ENCODE measurements at places on chromosomes 4 and X. TPM values are rescaled to one million over a fixed set of nuclear protein-coding genes. Genes with fewer than 3 reads are reported as not detected.
A peak's percentile ranks its signal among the peaks of the same experiment; 100 is the strongest.

Gene MSX1
- 7.5 TPM for total RNA-seq

DNA sequence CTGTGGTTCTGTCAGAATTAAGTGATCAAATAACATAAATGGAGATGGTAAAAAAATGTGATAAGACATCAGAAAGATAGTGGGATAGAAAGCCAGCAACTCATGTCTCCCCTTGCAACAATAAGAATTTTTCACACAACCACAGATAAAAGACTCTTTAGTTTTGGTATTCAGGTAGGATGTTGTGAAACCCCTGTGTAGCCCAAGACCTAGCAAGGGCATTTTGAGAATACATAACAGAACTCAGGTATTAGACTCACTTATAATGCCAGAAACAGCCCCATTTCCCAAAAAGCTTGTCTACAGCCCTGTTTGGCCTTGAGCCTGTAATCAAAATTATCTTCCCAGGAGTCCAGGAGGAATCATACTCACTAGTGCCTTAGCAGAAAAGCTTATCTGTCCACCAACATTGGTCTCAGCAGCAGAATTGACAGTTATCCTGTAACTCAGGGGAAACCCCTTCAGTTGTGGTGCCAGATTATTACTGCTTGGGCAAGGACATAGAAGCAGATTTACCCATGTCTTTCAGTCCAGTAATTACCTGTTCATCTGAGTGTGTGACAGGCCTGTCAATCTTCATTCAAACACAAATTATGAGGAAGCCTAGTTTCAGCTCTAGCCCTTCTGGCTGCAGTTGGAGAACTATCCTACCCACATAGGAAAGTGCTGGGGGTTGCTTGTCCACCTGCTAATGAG is 41.0 kb upstream of the UGT2B17 start:
- no peak overlapping the region for H3K4me3 ChIP-seq
- no peaks in the 10 kb centered on the region for H3K4me1 ChIP-seq

DNA sequence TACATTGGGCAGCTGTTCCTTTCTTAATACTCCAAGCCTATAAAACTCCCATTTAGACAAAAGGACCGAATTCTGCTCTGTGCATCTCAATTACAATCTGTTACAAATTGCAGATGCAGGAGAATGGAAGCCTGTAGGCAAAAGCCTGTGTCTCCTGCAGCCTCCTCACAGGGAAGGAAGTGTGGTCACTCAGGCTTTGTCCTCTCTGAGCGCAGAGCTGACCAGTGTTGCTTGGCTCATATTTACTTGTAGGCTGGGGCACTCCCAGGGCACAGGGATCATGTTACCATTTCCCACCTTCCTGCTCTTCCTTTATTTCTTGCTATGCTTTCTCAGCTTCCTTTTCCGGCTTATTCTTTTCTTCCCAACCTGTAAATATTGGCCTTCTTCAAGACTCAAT is 15.7 kb downstream of the SUPT20HL2 start:
- no peaks in the 10 kb centered on the region for H3K27me3 ChIP-seq
- H3K36me3 ChIP-seq = no peaks in the 10 kb centered on the region
- H3K4me1 ChIP-seq = peaks cover 4% of the 10 kb centered on the region
- no peak overlapping the region for H3K27ac ChIP-seq
- no peak overlapping the region for H3K4me3 ChIP-seq
- peak; percentile 15 for DNase-seq

GRCh38 chrX:39157796-39158195 is 356.5 kb downstream of the MID1IP1 start:
- DNase-seq = no peak
- H3K36me3 ChIP-seq = no peaks in the 10 kb centered on the region
- no peak overlapping the region for H3K4me3 ChIP-seq
- peaks cover 4% of the 10 kb centered on the region for H3K4me1 ChIP-seq
- H3K27me3 ChIP-seq = no peaks in the 10 kb centered on the region
- H3K27ac ChIP-seq = no peak overlapping the region

- H3K4me3 ChIP-seq = no peak overlapping the region
- DNase-seq = no peak
- no peaks in the 10 kb centered on the region for H3K36me3 ChIP-seq
- H3K4me1 ChIP-seq = no peaks in the 10 kb centered on the region
Observed at GRCh38 chrX:135541351-135541750, 20.9 kb downstream of the INTS6L start.
